ENCODE measurements at places on chromosomes 12 and 14.

DNA sequence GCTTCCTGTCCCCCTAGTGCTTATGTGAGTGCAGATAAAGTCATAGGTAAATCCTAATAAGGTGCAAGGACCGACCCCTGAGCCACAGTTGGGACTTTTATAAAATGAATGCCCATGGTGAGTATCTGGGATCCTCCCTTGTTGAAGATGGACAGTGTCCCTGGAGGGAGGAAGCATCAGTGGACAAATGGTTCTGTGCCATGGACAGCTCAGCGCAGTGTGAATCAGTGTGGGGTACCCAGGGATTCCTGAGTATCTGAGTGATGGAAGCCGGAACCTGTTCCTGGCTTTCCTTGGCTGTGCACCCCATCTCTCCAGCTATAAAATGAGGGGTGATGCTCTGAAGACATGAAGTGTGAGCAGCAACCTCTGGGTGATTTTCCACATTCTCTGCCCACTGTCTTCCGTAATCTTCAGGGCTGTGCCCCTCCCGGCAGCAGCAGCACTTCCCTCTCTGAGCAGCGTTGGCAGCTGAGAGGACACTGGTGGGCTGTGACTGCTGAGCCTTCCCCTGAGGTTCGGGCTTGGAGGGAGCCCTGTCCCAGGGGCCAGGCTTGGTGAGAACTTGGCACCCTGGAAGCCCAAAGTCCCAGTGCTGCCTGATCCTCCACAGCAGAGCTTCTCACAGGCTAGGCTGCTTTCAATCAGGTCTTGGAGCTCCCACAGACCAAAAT, 25.0 kb downstream of the VCPKMT start:
- DNase-seq: no peak

- no peak for DNase-seq
Observed at GRCh38 chr14:51727526-51727925, 75.8 kb downstream of the FRMD6 start.

DNA sequence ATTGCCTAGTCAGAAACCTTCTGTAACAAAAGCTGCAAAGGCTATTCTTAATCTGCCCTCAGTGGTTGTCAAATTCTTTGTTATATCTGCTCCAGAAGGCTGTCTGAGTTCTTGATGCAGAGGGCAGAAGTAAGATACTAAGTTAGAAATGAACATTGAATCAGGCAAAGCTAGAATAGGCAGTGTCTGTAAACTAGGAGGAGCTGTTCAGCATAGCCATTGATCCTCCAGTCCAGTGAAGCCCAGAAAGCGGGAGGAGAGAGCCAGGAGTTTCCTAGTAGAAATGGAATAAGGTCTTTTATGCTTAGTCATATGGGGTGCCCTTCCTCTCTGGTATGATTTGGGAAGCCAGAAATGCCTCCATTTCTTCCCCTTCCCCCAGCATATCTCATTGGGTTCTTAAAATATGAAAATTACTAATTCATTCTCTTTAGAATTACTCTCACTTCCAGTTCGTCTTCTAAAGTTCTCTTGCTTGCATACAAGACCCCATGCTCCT, 76.2 kb downstream of the APAF1 start:
- DNase-seq: no peak

- no peak for DNase-seq
Observed at GRCh38 chr14:44271637-44272036, 235.4 kb downstream of the FSCB start.

DNA sequence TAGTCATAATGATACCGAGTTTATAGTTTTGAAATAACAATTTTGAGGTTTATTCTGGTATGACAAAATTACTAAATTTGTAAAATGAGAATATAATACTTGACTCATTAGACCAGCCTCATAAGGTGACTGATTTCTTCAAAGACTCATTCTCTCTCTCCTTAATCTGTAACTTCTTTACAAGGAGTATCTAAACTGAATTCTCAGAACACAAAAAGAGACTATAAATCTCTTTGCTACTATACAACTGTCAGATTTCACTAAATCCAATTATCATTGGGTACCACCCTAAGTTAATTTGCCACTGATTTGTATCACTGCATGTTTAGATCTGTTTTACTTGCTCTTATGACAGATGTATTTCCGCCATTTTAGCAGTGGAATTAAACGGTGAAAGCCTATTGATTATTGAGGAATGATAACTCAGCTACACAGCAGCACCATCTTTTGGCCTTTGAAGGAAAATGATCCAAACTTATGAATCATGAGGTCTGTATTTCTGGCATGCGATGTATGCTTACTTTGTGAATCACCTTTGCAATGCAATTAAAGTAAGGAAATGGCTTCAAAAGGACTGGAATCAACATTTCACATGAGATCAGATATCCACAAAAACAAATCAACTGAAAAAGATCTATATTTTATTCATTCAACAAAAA, 161.2 kb downstream of the RERGL start:
- DNase-seq: no peak

Data from caudate nucleus (tissue), 63 donors.